ENCODE measurements at places on chromosomes 4 and X.

GRCh38 chrX:80751456-80751855 lies 58.2 kb downstream of the BRWD3 start:
- no peak for DNase-seq

GRCh38 chr4:29151584-29151983 lies 1568.6 kb upstream of the PCDH7 start:
- no peak for DNase-seq

DNA sequence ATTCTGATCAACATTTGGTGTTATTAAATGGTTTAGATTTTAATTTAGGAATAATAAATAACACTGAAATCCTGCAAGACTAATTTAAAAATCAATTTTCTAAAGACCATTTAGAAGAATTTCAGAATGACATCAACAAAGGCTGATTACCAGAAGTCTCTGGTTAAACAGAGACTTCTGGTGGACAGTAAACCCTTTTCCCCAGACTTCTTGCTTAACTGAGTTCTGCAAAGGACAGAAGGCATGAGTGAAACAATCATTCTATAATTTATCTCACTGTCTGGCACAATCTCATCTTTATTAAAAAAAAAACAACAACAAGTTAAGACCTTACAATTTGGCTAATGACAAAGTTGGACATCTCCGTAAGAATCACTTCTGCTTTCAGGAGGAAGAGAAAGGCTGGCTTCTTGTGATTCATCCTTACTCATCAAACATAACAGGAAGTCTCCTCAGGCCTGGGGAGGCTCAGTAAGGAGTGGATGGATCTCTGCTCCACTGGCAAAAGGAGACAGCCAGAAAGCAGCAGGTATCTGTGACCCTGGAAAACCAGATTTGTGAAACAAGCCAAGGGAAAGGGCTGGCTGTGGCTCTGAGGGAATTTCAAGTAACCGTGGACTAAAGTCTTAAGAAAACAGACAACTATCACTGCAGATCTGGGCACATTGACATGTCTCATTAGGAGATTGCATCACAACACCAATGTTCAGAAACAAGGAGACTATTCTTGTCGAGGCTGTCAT lies 908 bp upstream of the TLR6 start:
- no peak for DNase-seq

DNA sequence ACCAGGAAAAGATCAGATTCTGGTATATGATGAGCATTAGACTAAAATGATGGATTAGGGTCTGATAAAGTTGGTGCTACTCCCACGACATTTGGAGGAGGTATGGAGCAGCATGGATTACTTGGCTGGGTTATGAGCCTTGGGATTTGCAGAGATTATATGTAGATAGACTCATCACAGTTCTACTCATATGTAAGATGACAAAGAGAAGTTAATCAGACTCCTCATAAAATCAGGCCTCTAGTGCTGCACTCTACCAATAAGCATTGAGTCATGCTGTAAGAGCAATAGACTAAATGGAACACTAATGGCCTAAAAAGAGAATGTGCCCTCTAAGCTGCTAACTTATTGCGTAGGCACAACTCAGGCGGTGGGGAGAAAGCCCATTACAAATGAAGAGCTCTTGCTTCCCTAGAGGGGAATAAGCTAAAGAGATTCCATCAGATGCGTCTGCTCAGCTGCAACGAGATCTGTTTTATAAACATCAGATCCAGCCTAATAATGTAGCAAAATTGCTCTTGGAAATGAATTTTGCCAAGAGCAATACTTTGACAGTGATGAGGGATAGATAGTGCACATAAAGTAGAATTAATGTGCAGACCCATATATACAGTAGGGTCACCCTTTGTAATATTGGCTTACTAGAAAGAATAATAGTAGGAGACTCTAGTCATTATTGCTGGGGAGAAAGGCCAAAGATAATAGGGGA lies 17.5 kb downstream of the LIAS start:
- DNase-seq, result no peak

DNA sequence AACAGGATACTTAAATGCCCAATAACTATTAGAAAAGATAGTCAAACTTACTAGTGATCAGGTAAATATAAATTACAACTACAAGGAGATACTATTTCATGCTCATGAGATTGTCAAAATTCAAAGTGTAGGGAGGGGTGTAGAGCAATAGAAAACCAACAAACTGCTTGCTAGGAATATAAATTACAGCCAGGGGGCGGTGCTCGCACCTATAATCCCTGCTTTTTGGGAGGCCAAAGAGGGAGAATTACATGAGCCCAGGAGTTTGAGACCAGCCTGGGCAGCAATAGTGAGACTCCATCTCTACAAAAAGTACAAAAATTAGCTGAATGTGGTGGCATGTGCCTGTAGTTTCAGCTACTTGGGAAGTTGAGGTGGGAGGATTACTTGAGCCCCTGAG lies 556.5 kb upstream of the NR3C2 start:
- DNase-seq, result no peak
